ENCODE measurements at places on chromosomes 5 and 9.

GRCh38 chr5:35811108-35811741 lies 45.5 kb upstream of the IL7R start:
- no peak for DNase-seq

DNA sequence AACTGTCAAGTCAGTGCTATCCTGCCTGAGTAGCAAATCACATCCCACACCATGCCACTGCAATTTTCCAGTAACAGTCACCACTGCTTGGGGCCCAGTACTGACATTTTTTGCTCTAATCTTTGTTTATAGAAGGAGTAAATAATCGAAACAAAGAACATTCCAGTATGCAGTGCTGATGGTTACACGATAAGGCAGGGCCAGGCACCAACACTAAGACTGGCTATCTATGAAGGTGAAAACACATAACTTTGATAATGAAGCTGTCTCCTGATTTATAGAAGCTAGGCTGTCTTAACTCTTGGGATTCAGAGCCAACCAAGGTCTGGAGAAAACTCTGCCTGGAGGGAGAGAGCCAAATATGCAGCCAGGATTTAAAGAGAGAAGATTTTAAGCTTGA lies 365.3 kb downstream of the BNC2 start:
- DNase-seq: no peak

DNA sequence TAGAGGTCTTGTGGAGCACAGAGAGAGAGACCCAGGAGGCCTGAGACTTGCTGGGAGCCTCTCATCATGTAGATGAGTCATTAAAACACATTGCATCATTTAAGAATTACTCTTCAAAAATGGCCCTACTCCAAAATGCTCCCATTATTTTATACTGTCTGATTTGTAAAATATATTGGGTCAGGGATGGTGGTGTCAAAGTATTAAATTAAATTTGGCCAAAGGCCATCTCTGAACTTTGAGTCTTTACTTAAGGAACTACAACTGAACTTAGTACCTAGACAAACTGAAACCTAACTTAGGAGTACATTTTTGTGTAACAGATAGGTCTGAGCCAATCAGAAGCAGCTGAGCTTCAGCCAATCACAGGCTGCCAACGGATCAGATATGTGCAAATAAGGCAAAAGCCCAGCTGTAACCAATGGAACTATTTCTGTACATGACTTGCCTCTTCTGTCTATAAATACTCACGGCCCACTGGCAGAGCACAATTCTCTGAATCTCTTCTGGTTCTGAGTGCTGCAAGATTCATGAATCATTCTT lies 657.2 kb downstream of the TLE1 start:
- DNase-seq: no peak

- no peak for DNase-seq
Observed at GRCh38 chr9:76926324-76926741, 20.4 kb upstream of the PRUNE2 start.

DNA sequence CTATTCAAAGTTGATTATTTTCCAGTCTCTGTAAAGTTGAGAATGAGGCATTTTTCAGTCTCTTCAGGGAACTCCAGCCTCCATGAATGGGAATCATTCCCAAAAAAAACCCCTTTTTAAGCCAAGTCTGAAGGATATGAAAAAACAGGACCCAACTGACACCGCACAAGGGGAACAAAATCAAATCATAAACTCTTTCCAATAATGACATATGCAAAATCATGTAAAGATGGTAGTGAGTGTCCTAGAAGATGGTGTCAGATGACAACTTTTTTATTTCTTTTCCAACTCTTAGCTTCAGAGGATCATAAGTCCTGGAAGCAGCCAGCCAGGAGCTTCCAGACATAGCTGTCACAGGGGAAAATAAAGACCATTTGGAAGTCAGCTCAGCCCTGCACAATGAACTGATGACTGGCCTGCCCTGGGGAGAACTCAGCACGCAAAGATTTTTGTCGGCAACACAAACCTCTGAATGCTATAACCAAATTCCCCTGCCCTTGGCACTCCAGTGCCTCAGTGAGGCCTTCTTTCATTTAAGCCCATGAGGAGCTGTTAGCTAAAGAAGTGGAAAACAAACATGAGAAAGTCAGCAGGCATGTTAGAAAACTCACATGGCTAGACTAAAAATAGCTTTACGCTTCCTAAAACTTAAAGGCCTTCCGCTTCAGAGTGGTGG lies 85.4 kb downstream of the SLC1A3 start:
- DNase-seq: no peak

DNA sequence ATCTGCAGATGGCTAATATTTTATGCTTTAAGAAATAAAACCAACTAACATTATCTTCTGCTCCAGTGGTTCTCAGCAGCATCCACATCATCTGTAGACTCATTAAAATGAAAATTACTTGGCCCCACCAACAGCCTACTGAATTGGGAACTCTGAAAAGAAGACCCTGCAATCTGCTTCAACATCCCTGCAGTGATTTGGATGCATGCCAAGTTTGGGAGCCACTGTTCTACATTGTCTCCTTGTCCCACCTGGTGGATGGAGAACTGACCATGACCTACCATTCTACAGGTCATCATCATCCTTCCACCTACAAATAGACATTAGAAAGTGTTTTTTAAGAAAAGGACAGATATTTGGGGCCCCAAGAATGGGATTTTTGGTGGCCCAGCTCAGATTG lies 71.1 kb downstream of the ACER2 start:
- no peak for DNase-seq

- DNase-seq: no peak
Observed at GRCh38 chr5:169149317-169149716, 151.6 kb downstream of the SLIT3 start.

DNA sequence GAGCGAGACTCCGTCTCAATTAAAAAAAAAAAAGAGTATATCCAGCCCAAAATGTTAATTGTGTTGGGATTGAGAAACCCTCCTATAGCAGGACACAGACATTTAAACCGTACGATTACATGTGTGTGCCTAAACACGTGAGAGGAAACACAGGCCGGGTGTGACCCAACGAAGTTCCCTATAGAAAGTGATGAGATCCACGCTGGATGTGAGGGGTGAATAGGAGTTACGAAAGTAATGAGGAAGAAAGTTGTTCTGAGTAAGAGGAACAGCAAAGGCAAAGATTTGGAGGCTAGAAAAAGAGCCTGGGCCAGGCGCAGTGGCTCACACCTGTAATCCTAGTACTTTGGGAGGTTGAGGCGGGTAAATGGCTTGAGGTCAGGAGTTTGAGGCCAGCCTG lies 13.6 kb downstream of the NAIF1 start:
- DNase-seq: no peak

- no peak for DNase-seq
Observed at GRCh38 chr9:115144706-115145105, 26.7 kb upstream of the TNC start.

- no peak for DNase-seq
Observed at GRCh38 chr9:123194023-123194422, 74.4 kb downstream of the STRBP start.

DNA sequence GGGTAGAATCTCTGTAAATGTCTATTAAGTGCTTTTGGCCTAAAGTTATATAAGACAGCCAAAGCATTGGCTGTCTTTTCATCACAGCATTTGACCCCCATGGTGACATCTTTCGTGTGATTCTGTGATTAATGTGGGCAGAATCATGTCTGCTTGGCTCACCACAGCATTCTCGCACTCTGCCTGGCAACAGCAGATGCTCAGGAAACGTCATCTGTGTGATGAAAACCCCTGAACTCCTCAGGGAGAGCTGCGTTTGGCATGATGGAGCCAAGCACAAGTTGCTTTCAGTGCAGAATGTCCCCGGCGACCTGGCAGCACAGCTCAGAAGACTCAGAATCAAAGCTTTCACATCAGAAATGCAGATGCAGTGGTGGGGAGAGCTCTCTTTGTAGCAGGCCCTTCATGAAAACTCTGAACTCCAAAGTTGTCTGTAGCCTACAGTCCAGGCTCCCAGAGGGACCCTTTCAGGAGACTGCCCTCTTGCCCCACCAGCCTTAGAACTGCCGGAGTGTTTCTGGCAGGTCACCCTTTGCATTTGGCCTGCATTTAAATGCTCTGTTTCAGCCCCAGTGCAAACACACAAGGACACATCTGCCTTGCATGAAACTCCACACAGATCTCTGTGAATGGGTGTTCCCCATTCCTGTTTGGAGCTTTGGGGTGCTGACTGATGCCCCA lies 155.6 kb upstream of the PANK3 start:
- no peak for DNase-seq

GRCh38 chr9:126986506-126986951 lies 71.9 kb downstream of the RALGPS1 start:
- no peak for DNase-seq

DNA sequence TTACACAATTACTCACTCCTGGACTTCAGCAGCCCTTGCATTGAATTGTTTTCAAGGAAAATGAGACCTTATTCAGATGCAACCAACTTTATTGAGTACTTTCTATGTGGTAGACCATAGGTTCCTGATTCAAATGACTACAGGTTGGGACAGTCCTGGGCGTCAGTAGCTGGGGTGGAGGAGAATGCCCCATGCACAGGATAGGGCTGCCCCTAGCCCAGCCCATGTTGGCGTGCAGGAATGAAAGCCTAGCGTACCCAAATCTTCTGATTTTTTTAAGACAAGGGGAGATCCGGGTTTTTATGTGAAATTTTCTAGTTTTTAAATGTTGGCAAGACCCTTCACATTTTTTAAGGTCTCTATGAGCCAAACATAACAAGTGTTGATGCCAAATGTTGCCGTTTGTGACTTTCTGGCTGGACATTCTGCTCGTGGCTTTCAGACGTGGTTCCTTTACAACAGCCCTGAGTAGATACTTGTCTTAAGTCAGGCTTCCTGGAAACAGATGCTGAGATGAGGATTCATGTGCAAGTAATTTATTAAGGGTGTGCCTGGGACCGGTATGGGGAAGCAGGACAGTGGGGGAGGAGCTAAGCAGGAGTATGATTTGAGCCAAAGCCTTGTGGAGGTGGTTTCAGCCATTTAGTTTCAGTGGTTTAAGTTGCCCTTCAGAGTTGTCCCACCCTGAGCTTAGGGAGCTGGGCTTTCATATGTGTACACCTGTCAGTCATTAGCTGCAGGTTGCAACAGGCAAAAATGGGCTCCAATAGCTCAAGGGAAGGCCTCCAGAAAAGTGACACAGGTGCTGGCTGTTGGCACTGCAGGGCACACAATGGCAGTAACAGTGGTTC lies 154.1 kb downstream of the NTRK2 start:
- no peak for DNase-seq

DNA sequence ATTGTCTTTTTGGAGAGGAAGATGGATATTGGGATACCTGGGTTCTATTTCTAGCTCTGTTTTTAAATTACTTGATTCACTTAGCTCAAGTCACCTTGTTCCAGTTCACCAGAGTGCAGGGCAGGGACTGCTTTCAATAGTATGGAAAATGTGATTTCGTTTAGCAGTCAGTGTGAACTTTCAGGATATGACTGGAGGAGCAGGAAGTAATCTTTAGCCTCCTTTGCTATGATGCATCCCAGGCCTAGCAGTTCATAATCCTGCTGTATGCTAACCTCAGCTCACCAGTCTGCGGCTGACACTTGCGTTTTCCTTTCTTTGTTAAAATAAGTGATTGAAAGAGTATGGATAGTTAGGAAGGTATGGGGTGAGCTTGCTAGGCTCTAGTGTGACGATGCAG lies 169.7 kb downstream of the ARHGAP26 start:
- DNase-seq: no peak

- peak; percentile 88 for DNase-seq
Observed at GRCh38 chr5:95620030-95620869, at the start of gene GPR150. TSS of gene GPR150 (plus strand) at chr5:95620087. CDS start at chr5:95620276, 189 bp downstream.

All from activated CD8-positive, alpha-beta memory T cell treated with anti-CD3 and anti-CD28 coated beads for 24 hours (primary cell).